ENCODE measurements at places on chromosomes 6 and 20.
A peak's percentile ranks its signal among the peaks of the same experiment; 100 is the strongest.

- DNase-seq = no peak
Measured at GRCh38 chr6:1551249-1551648, 58.5 kb upstream of the FOXC1 start.

DNA sequence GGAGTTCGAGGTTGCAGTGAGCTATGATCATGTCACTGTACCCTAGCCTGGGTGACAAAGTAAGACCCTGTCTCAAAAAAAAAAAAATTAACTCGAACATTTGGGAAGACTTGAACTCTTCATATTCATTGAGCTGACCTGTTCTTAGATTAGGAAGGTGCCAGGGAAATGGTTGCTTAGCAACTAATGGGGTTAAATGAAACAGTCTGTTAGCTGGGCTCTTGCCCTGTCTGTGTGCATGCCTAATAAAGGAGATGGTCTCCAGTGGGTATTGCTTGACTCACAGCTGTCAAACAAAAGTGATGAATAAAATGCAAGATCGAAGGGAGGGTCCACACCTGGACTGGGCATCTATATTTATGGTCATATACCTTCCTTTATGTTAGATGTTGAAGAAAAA, 101.8 kb downstream of the KLHL32 start:
- DNase-seq = peak; percentile 19

- no peak for DNase-seq
Measured at GRCh38 chr6:127971386-127971785, 70.5 kb upstream of the THEMIS start.

DNA sequence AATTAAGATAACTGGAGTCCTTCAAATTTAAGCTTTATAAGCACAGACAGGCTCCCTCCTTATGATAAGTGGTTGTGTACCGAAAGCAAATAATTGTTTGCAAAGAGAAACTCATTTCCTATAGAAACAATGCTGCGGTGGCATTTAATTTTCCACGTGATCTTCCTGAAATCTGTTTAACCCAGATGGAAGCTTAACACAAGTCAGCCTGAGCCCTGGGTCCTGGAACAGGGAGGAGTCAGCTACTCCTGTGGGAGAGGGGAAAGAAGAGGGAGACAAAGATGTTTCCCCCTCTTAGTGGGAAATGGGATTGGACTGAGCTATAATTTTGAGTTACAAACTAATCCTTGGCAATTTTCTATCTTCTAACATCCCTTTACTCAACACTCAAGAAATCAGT, 136.5 kb downstream of the ELOVL4 start:
- peak; percentile 68 for DNase-seq

GRCh38 chr6:128259730-128260685, 260.4 kb downstream of the PTPRK start:
- no peak for DNase-seq

DNA sequence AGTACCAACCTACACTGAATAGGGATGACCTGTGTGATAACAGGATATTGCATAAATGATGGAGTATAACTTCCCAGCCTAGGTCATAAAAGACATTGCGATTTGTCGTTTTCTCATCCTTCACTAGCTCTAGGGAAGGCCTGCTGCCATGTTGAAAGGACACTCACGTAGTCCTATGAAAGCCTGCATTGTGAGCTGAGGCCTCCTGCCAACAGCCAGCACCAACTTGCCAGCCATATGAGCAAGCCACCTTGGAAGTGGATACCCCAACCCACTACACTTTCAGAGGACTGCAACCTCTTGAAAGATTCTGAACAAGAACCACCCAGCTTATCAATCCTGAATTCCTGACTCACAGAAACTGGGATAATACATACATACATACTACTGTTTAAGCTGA, 3.5 kb upstream of the PANK2 start:
- DNase-seq = no peak

DNA sequence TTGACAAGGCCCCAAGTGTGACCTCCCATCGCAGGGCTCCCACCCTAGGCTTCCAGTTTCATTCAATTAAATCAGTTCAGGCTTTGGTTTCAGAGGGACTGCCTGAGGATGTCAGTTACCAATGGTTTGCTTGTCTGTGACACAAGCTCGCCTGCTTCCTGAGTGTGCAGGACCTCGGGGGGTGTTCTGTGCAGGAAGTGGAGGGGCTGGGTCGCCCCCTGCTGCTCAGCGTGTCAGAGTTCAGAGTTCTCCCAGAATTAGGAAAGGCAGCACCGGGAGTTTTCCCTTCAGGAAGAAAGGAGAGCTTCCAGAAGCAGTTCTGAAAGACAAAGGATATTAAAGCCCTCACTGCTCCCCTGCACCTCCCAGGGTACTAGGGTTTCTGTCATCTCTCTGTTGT, 50.8 kb upstream of the TGM3 start:
- DNase-seq = no peak

- DNase-seq = no peak
Measured at GRCh38 chr20:2688041-2688591, 4.5 kb upstream of the EBF4 start.

GRCh38 chr20:60306551-60306950, 348.3 kb downstream of the CDH26 start:
- no peak for DNase-seq

- no peak for DNase-seq
Measured at GRCh38 chr6:115796829-115797228, 263.9 kb downstream of the FRK start.

- no peak for DNase-seq
Measured at GRCh38 chr20:57133926-57134650, 132.4 kb downstream of the BMP7 start.

DNA sequence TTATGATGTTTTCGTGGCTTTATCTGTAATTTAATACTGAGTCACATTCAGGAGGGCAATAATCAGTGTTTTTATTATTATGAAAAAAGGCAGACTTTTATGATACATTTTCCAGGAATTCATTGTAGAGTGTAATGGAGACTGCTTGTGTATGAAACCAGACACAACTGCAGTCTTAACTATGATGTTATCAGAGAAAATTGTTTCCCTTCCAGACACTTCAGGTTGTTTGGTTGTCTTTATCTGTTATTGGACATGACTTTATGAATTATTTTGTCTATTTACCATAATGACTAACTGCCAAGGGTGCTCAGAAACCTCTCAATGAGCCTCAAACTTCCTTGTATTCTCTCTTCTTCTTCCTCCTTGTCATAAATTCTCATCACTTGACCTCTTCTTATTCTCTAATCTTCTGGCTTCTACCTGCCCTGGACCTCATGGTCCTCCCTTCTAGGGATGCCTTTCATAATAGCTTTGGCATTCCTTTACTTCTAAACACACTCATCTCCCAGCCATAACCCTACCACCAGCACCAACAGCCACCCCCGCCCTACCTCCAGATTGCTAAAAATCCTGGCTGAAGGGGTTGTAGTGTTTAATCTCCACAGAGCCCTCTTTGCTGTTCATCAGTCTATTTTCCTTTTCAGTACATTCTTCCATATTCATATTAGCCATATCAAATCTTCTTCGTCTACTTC, 492.5 kb downstream of the CDKAL1 start:
- no peak for DNase-seq

DNA sequence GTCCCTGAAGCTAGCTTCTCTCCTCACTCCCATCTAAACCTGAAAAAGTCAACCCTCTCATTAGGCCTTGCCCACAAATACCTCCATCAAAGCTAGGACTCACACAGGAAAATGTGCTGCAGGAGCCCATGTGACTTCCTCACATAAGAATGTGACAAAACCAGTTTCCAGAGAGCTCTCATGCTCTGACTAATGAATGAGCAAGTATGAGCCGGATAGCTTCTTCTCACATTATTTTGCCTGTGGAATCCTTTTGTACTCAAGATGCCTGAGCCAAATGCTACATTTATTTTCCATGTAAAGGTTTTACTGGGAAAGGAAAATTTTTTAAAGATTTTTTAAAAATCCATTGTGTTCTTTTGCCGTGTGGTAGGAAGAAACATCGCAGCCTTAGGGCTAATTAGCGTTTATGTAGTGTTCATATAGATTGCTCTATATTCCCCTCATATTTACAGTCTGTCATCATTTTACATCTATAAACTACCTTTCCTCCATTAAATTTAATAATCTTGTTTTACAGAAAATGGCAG, 68.6 kb upstream of the CCN6 start:
- peak; percentile 83 for DNase-seq

DNA sequence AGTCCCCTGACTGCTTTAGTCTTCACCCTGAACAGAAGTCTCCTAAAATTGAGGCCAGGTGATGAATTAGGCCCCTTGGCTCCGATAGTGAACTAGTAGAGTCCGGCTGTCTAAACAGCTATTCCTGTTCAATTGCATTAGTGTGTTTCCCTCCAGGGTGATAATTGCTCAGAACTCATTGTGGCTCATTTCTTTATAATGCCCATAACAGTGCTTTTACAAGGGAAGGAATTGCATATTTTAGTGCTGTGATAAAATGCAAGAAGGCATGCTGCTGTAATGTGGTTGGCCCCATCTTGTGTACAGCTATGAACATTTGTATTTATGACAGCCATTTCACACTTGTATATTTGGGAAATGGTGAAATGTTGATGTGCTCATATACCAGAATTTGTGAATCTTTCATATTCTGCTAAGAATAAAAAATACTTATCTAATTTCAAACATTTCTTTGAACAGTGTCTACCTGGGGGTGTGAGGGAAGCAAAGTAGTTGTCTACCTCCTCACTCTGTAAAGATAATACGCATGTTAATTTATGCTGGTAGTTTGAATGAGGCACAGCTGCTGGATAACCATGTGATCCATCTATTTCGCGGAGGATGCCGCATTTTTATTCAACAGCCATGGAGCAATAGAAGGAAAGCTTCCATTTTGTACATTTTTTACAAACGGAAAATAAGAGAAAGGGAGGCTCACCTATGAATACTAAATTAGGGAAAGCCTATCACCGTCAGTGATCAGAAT, 451.4 kb downstream of the NKAIN2 start:
- peak; percentile 84 for DNase-seq

- no peak for DNase-seq
Measured at GRCh38 chr20:20251317-20251716, 116.6 kb upstream of the INSM1 start.

DNA sequence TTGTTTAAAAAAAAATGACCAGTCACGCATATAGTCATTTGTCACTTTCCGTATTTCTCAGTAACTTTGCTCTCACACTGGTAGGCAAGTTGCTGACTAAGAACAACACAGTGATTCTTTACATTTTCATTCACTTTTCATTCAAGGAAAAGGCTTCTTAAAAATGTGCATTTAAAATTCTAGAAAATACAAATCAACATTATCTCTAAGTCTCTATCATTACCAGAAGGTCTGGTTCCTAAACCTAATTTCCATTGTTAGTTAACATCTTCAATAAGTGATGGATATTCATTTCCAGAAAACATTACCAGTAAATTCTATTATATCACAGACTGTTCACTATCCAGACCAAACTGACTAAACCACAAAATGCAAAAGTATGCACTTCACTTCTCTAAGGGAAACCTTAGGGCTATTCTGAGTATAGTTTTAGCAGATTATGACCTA, 115.3 kb downstream of the AHI1 start:
- no peak for DNase-seq

- no peak for DNase-seq
Measured at GRCh38 chr6:106017454-106017853, 68.7 kb upstream of the PRDM1 start.

DNA sequence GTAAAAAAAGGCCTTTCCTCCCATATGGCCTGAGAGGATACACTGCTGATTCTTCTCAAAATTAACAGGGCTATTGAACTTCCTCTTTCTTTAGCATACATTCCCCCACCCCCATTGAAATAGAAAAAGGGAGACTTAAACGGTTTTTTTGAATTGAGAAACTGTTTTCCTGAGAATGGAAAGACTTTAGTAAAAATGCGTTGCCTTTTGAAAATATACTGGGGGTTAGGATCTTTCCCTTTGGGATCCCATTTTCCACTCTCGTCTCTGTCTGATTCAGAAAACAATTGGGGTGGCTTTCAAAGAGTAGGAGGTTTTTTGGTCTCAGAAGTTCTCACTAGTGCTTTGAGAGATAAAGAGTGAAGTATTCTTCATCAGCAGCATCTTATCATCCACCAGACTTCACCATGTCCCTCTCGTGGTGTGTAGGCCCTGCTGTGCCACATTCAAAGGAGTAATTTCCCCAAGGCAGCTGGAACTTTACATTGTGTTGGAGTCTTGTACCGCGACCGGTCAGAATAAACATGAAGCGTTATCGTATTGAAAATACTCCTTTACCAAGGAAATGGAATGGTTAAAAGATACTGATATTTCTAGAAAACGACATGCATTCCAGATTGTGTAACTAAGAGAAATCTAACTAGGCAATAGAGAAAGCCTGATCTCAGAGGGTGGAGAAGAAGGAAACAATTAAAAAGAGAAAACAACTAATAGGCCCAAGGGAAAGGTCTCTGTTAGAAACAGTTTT, 10.6 kb downstream of the MYB start:
- DNase-seq = no peak

DNA sequence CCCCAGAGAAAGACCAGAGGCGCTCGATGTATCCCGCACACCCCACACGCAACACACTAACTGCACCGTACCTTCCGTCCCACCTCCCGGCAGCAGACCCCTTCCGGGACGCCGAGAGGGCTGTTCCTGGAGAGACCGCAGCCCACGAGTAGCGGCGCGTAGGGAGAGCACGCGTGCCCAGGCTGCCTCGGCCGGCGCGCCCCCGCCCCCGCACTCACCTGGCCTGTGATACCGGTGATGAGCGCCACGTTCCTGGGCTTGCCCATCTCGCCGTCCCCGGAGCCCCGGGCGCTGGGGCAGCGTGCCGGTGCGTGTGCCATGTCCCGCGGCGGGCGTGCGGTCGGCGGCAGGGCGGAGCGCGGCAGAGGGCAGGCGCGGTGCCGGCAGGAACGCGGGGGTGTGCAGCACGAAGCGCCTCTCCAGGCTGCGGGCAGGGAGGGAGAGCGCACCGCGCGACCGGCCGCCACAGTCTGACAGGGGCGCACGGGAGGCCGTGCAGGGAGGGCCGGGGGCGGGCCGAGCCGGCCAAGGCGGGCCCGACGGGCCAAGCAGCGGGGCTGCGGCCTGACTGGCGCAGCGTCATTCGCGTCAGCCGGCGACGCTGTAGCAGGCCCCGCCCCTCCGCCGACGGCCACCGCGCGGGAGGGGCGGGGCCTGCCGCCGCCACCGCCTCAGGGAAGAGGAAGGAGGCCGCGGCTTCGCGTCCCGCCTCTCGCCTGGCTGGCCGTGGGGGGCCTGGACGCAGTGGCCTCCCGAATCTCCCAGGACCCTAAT, at the start of gene GMDS:
TSS of gene GMDS (minus strand) at position 503 of the 774 bp plus-strand sequence.
- peak; percentile 79 for DNase-seq

- no peak for DNase-seq
Measured at GRCh38 chr6:80235647-80236046, 129.2 kb downstream of the BCKDHB start.

- DNase-seq = no peak
Measured at GRCh38 chr20:62780696-62781095, 15.6 kb upstream of the MRGBP start.

- no peak for DNase-seq
Measured at GRCh38 chr6:54493138-54493537, 184.9 kb downstream of the TINAG start.
